Activated CD4-positive, alpha-beta T cell treated with anti-CD3 and anti-CD28 coated beads, Interleukin-2, amount 50 U/mL, for 48 hours (primary cell): ENCODE measurements at places on chromosomes 16 and 17.

DNA sequence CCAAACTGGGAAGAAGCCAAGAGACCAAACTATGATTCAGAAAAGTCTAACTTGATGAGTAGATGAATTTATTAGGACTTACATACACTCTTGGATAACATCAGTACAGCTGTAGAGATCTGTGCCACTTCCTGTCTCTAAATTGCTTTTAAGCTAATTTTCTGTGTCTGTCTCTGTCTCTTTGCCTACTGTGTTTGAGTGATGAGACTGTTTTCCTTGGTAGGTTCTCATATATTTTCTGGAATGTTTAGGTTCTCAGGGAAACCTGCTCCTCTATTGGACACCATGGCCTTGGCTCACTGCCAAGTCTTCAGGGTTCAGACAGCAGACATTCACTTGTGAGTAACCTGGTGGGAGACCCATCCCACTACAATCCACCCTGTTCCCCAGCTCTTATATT lies 103.5 kb upstream of the KIF2B start:
- no peak for DNase-seq

DNA sequence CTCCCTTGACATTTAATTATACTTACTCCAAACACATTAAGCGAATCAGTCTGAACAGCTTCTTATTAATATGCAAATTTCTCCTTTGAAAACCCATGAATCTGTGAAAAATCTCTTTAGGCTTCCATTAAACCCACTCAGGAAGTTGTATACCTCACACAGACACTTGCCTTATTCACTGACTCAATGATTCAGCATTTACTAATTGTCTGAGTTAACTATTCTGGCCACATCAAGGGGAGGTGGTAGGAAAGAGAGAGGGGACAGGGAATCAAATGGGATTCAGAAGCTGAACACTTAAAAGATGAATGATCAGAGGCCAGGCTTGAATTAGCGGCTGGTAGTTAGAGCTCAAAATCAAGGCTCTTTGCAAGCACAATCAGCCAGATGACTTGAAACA lies 70.0 kb downstream of the HS3ST3A1 start:
- no peak for DNase-seq

- no peak for DNase-seq
Measured at GRCh38 chr16:87218281-87219055, 98.7 kb downstream of the C16orf95 start.

- no peak for DNase-seq
Measured at GRCh38 chr16:20803561-20804214, 2.6 kb downstream of the ERI2 start.

DNA sequence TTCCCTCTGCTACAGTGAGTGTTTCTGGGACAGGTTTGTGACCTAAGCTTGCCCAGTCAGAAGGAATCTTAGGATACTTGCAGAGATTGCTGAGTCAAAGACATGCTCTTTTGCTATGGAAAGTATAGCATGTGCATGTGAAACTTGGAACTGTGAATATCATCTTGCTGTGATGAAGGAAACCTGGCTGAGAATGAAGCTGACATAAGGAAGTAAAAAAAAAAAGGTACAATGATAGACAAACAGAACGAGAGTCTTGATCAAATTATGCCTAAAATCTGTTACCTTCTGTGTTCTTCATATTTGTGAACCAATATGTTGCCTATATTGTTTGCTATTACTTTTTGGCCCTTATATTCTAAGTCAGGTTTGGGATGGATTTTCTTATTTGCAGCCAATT lies 525.7 kb downstream of the NPIPA7 start:
- DNase-seq = no peak

GRCh38 chr17:67377488-67378453 lies 690 bp downstream of the PITPNC1 start:
- peak; percentile 66 for DNase-seq

- DNase-seq = no peak
Measured at GRCh38 chr16:75193265-75193650, 13.7 kb downstream of the CTRB2 start.

DNA sequence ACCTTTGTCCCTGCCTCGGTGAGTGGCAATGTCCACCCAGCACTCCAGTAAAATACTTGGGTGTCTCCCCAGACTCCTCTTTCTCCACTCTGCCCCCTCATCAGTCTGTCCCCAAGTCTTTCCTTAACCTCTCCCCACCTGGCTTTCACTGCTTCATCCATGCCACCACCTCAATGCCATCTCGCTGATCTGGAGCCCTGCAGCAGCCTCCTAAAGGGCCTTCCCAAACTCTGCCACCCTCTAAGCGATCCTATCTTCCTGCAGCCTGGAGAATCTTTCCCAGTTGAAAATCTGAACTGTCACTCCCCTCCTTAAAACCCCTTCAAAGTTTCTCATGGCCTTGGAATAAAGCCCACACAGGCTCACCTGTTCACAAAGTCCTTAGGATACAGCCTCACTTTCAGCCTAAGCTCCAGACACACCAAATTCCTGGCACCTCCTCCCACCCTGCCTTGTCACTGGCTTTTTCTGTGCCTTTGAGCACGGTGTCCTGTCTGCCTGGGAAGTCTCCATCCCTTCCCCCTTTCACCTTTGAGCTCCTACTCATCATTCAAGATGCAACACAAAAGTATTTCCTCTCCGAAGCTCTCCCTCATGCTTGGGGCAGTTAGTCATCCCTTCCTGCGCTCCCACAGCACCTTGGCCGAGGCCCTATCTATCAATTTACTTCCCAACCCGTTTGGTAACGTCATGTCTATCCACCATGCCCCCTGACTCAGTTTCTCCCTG lies 2.8 kb downstream of the WNK4 start:
- no peak for DNase-seq

DNA sequence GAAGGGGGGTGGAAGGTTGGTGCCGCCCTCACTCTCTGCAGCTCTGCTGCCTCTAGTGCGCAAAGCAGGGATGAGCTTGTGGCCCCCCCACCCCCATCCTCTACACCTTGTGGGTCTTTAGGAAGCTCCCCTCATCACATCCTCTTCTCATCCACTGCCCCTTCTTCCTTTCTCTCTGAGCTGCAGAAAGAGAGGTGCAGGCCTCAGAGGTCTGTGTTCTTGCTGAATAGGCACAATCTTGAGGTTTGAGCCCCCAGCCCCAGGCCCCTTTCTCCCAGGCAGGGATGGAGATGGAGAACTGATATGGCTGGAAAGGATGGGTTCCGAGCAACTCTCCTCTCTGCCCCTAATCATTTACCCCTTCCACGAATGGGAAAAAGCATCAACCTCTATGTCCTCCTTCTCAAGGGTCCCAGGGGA lies 2.6 kb downstream of the CACNA1G start:
- no peak for DNase-seq

GRCh38 chr16:88716201-88716600 lies 9.9 kb downstream of the CTU2 start:
- DNase-seq = no peak

DNA sequence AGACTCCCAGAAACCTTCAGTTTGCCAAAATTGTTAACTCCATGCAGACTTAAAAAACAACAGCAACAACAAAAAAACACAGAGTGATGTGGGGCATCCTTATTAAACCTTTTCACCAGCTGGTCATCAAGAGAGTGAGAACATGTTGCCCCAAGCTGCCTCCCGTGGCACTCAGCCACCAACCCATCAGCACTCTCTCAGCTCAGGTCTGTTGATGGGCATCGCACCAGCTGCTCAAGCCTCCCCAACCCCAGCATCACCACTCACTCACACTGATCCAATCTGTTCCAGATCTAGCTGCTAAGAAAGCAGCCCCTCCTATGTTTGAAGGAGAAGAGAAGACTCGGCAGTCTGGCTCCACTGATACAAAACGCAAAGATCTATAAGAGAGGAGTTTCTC lies 46.8 kb downstream of the SLC39A11 start:
- no peak for DNase-seq
